ENCODE measurements at places on chromosomes 7 and 10.
A peak's percentile ranks its signal among the peaks of the same experiment; 100 is the strongest.

DNA sequence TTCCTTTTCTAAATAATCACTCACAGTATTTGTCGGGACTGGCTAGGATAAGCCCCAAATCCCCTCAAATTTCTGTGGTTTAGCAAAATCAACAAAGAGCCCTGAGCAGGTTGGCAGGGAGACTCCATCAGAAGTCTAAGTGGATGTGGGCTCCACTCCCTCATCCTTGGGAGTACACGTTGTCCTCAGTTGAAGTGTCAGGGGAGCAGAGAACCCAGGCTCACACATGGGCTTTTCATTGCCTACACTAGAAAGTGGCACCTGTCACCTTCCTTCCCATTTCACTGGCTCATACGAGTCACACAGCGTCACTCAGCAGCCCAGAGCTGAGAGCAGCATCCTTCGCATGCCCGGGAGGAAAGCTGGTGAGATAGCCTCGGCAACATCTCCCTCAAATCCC lies 421.3 kb upstream of the FZD8 start:
- no peak for DNase-seq

GRCh38 chr7:9776900-9777299 lies 1196.8 kb upstream of the PHF14 start:
- no peak for DNase-seq

GRCh38 chr10:63976538-63976937 lies 455.3 kb downstream of the REEP3 start:
- peak; percentile 4 for DNase-seq

DNA sequence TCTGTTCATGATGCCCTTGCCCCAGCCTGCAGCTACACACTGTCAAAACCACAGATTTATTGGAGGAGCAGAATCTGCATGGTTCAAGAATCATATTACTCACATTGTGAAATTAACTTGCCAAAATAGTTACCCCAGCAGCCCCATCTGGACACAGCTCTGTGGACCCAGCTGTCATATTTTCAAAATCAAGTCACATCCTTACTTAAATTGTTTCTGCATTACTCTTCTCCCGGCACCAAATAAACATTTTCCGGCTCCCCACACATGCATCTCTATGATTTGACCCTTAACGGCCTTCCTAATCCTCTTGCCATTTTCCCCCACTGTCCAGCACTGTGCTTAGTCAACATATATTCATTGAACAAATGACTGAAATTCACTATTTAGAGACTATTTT lies 43.8 kb upstream of the GPR26 start:
- DNase-seq: no peak

DNA sequence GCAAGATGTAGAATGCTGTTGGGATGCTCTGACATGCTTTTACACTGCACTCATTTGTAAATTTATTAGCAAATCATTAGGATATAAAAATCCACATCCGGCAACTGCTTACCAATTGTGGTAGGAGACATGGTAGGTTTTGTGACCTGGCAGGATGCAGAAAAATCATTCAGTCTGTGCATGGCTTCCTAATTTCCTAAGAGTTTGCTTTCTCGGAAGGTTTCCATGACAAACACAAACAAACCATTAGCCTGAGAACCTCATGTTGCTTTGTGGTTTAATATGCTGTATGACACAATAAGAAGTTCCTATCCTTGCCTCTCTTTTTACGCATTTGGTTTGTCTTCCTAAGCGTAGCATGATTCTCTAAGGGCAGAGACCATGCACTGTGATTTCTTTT lies 14.7 kb upstream of the LMBR1 start:
- no peak for DNase-seq

DNA sequence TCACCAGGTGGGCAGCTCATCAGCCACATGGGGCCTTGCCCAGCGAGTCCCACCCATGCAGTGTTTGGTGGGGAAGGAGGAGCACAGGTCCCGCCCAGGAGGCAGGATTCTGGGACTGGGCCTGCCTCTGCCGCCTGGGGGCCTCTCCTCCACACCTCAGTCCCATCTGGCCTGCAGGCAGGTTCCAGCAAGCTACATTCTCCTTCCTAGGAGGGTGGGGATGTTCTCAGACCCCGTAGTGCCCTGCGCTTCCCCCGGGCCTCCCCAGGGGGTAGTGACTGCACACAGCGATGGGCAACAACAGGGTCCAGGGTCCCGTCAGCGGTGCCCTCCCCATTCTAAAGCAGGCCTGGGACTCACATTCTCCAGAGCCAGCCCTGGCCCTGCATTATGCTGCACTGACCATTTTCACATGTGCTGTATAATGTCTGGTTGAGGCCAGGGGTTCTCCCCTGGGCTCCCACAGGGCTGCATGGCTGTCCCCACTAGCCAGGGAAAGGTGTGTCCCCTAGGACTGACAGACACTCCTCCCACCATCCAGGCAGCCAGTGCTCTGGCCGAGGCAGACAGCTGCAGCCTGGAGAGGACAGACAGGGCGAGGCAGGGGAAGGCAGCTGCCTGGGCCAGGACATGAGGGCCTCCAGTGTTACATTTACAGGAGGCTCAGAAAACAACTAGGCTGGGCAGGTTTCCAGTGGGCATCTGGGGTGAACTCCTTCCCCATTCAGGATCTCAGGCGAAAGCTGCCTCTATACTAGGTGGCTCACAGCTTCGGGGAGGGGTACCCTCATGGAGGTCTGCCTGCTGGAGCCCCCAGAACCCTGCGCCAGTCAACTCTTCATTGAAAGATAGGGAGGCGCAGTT lies 9.3 kb downstream of the RASGEF1A start:
- no peak for DNase-seq

- DNase-seq: no peak
These were observed 21.6 kb upstream of the PDCD4 start for GRCh38 chr10:110850099-110850498.

DNA sequence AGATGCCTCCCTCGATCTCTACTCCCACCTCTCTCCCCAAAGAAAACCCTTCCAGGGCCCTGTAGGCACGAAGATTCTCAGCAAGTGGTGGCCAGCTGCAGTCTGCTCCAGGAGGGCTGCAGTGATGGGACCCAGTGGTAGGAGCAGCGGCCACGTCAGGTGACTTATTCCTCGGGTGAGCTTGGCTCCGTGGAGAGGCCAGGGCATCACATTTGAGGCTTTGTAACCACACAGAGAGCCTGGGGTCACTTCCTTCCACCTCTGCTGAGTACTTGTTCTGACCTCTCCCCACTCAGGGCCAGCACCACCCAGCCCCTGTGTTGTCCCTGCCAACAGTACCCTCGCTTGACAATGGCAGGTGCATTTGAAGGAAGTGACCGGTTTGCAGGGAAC lies 17.9 kb upstream of the EN2 start:
- no peak for DNase-seq

DNA sequence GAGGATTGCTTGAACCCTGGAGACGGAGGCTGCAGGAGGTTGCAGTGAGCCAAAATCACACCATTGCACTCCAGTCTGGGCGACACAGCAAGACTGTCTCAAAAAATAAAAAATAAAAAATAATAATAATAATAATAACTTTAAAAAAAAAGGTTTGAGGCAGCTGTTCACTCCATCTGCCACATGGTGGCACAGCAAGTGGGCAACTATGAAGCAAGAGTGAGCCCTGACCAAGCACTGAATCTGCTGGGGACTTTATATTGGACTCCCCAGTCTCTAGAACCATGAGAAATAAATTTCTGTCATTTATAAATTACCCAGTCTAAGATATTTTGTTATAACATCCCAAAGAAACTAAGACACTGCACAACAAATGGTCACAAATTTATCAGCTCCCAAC lies 14.6 kb upstream of the BRI3 start:
- no peak for DNase-seq

DNA sequence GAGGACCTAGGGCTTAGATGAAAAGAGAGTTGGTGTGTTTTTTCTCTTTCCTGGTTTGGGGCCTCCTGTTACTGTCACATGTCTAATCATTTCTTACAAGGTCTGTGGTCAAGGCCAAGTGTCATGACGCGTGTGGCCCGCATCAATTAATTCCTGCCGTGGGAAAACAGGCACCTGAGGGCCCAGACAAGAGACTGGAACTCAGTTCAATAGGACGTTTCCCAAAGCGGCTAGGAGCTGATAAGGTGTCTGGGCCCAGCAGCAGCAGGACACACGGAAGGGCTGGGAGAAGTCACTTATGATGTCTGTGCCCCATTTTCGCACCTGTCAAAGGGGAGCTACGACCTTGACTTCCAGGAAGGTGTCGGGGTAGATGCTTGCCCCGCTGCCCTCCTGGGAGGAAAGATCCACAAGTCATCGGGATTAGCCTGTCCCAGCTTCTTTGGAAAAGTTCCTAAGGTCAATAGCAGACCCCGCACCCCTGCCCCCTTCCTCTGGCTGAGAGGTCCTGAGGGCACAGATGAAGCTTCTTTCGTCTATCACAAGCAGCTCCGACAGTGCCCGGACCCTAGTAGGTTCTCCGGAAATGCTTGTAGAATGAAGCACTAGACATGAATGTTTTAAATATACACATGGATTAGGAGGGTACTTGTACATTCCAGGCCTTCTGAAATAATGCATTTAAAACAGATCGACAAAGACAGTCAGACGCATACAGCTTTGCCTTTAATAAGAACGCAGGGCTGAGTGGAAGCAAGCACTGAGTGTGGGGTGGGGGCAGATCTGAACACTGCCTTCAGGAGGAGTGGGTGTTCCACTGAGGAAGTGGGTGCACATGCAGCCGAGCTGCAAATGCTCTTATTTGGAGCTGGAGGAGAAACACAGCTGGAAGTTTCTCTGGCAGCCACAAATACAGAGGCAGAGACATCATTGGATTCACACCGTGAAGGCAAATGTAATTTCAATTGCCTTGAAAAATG lies 237.5 kb upstream of the GRB10 start:
- no peak for DNase-seq

- DNase-seq: no peak
These were observed 76.0 kb upstream of the ADO start for GRCh38 chr10:62728479-62728878.

DNA sequence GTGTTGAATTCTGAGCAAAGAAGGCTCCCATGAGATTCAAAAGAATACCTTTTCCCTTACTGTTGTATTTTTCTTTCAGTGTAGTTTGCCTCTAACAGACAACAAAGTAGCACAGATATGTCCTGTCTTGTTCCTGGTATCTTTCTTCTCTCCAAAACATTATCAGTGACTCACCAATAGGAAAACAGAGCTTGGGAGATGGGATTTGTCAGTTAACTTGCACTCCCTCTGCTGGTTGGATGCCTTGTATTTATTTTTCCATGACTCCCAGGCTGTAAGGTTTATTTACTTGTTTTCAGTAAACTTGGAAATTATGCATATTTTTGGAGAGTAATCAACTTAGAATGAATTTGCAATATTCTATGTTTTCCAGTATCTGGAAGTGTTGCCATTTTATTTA lies 129.7 kb downstream of the SAMD9 start:
- DNase-seq: no peak

DNA sequence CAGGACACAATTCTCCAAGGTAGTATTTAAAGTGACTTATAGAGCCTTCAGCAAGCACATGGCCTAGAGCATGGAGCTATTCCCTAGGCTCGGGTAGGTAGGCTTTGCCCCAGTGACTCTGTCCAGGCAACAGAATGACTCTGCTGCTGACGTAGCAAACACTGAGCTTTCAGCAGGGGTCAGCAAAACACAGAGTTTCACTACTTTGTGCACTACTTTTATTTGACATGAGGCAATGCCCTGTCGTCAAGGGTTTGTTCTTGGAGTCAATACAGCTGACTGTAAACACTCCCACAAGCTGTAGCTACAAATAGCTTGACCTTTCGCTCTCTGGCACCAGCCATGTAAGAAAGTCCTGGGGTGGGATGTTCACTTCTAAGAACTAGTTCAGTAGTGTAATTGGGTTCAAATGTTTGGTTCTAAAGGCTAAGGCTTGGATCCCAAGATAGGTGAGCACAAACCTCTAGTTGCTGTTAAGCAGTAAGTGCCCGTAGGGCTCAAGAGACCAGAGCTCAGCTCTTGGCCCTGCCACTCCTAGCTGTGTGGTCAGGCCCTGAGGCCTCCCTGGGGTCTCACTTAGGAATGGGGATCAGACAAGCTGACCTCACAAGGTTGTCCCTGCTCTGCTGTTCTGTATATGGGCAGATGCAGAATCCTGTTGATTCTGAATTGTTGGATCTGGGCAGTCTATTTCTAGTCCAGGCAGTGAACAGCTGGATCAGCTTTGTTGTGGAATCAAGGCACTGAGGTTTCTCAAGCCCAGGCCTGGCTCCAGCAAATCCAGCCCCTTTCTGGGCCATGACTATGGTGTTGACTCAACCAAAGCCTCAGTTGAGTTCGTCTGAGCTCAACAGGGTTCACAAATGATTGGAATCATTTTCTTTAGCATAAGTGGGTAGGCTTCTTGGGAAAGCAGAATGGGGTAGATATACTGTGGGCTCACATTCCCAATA lies 10.7 kb downstream of the NODAL start:
- DNase-seq: no peak

DNA sequence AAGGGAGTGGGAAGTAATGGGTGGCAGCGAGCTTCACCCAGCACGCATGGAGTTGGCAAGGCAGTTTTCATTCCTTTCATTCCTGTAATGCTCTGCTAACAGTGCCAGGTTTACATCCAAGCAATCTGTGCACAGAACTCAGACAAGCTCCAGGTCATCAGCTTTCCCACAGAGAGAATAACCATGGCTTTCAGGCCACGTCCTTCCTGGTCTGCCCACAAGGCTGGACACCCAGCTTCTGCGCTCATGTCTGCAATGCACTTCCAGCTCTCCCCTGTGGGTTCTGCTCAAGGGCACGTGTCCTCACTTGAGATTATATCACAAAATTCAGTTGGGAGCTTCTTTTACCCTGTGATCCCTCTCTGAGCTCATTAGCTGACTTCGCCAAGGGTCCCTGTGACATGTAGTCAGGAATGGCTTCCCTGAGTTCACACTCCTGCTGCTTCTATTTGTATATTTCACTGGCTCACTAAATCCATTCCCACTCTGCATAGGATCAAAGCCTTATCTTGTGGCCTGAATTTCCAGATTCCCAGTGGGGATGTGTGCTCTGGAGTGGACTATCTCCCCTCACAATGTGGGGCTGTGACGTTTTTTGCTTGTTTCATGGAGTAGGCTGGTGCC lies 18.6 kb downstream of the AKR1C2 start:
- no peak for DNase-seq

GRCh38 chr7:40979296-40979695 lies 723.6 kb downstream of the INHBA start:
- DNase-seq: no peak

- no peak for DNase-seq
These were observed 132.5 kb downstream of the SLIT1 start for GRCh38 chr10:97053276-97053675.

DNA sequence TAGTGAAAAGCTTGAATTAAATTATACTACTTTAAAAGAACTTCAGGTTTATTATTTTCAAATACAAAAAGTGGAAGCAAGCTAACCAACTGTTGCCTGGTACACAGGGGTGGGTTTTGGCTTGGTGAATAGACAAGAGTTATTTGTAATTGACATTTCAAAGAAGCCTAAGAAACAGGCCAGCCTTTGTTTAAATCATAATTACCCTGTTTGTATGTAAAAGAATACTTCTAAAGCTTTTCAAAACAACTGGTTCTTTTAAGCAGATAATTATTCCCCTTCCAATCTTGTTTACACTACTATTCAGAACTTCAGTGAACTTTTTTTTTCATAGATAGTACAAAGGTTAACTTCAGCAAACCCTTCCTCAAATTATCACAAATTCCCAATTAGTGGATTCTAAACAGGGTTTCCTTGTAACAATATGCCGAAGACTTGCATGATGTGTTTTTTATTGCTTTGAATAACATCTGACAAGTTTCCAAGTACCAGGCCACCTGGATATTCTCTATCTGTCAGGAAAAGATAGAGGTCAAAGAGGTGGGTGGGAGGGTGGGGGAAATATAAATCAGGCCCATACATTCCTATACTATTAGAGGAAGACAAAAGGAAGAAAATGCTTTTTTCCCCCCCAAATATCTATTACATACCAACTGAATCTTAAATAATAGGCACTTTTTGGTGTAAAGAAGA lies 20.4 kb downstream of the SSMEM1 start:
- DNase-seq: no peak

GRCh38 chr7:54141576-54141975 lies 400.6 kb upstream of the VSTM2A start:
- DNase-seq: no peak

All from stimulated activated CD8-positive, alpha-beta memory T cell treated with anti-CD3 and anti-CD28 coated beads, Interleukin-7, amount 100 ng/mL, for 24 hours (primary cell).